ENCODE measurements at places on chromosomes 11 and 22. TPM values are rescaled to one million over a fixed set of nuclear protein-coding genes. Genes with fewer than 3 reads are reported as not detected.

Gene NLRP14
- not detected for total RNA-seq

Gene CCDC116
- total RNA-seq, result 0.11 TPM

Gene DUSP8
- 15.3 TPM for total RNA-seq

Gene CRYBB2
- total RNA-seq, result not detected

Gene GAL
- total RNA-seq, result 0.58 TPM

Gene C22orf31
- total RNA-seq, result 0.30 TPM

- DNase-seq, result no peak
Observed at GRCh38 chr11:58770627-58771457, 39.1 kb upstream of the GLYAT start.

DNA sequence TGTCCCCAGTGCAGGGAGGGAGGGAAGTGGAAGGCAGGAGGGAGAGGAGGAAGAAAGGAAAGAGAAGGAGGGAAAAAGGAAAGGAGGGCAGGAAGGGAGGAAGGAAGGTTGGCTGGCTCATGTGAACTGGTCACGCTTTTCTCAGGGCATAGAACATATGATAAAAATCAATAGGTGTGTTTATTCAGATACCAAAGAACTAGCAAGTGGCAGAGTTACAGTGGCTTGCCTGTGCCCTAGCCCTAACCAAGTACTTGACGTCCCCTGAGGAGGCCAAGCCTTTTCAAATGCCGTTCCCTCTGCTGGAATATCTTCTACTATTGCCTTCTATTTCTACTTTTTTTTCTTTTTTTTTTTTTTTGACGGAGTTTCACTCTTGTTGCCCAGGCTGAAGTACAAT, 33.5 kb downstream of the CHRDL2 start:
- no peak for DNase-seq

DNA sequence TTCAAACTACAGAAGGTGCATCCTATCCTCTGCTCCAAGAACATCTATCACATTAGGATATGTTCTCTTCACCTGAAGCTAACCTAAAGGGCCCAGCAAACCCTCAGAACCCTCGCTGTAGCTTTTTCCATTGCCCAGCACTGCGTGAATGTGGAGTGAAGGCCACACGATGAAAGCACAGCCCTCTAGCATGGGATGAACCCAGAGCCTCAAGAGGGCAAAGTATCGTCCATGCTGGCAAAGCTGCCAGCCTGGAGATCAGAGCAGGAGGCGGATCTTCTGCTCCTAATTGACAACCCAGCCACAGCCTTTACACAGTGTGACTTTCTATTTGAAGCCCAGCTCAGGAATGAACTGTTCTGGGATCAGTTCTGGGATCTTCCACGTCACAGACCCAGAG, 65.1 kb upstream of the USP47 start:
- no peak for DNase-seq

GRCh38 chr22:36831717-36832116, 14.9 kb upstream of the PVALB start:
- DNase-seq, result no peak

DNA sequence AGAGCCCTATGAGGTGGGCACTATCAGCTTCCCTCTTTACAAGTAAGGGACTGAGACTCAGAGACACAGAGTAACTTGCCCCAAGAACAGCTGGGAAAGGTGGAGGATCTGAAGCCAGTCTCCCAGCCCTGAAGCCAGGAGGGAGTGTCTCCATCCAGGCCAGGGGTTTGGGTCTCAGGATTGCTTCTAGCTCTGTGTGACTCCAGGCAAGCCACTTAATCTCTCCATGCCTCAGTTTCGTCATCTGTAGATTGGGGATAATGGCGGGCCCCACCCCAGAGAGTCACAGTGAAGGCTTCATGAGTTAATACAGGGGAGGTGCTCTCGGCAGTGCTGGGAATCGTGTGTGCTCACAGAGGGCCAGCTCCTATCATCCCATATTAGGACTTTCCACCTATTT, 10.5 kb downstream of the MAP4K2 start:
- DNase-seq, result no peak

GRCh38 chr11:93248602-93249001, 50.8 kb upstream of the SLC36A4 start:
- no peak for DNase-seq

DNA sequence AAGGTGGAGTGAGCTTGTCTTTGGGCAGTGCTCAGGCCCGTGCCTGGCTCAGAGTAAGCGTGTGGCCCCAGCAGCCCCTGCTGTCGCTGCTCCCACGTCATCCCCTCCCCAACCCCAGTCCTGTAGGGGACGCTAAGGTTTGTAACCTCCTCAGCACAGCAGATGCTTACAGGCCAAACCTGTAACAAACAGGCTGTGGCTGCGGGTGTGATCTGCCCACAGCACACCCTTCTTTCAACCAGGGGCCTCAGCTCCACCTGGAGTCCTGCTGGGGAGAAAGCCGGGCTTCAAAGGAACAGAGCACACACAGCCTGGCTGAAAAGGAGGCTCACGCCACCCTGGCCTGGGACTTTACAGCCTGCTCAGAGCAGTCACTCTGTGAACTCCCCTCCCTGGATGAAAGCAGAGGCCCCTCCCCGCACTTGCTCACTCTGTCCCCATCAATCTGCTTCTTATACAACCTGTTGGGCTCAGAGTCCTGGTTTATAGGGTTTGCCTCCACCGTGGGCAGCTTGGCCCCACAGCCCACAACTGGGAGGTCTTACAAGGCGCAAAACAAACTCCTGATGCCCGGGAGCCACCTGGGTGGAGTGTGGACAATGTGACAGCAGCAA, 54.3 kb downstream of the SCUBE1 start:
- DNase-seq, result no peak

DNA sequence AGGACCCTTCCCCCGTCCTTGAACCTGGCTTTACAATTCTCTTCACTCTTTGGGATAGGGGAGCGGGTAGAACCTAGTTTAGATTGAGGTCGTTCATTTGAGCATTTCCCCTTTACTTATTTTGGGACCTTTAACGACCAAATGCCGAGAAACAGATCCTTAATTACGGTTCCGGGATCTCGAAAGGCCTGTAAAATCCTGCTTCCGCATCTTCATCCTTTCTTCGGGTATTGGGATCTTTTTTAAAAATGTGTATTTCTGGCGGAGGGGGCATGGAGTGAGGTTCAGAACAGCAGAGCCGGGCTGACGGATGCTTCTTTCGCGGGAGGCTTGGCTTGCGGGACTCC, 395 bp upstream of the HIPK3 start:
- no peak for DNase-seq

- no peak for DNase-seq
Observed at GRCh38 chr11:114273071-114273470, 23.1 kb upstream of the NNMT start.

- no peak for DNase-seq
Observed at GRCh38 chr11:83280256-83280655, 5.9 kb downstream of the CCDC90B start.

DNA sequence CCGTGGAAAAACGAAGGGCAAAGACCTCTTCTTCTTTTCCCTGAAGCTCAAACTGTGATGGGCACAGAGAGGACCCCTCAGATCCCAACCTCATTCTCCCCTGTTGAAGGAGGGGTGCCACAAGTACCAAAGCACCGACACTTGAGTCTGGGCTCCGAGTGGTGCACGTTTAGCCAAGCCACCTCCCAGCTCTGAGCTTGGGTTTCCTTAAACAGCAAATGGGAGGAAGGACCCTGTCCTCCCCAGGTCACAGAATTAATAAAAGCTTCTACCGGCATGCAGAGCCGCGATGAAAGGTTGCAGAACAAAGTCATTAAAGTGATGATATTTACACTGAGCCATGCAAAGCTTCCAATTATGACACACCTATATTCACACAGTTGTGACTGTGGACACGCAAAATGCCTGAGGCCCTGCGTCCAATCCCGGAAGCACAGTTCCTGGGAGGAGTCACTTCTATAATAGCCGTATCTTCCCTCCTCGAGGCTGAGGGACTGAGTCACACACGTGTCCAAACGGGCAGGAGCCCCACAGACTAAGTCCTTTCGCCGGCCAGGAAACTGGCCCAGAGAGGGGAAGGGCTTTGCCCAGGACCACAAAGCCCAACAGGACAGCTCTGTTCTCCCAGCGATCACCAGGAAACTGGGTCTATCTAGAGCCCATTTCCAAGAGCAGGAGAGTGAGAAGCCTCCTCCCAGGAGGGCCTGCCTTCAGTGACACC, 922 bp upstream of the CSNK1E start:
- peak; percentile 63 for DNase-seq

DNA sequence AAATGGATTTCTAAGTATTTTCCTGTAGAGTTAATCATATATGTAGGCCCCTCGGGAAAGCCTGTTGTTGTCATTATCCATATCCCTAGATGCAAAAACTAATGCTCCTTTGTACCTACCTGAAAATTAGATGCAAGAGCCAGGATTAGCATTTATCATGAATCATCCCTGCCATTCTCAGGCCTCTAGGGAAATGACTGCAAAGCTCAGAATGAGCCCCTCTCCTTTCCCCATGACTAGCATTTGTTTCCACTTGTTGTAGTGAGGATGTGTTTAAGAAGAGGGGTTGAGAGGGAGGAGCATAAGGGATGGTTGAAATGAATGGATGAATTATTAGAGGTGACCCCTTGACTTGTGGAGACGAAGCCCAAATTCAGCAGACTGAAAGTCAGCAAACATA, 537.9 kb downstream of the NTM start:
- no peak for DNase-seq

DNA sequence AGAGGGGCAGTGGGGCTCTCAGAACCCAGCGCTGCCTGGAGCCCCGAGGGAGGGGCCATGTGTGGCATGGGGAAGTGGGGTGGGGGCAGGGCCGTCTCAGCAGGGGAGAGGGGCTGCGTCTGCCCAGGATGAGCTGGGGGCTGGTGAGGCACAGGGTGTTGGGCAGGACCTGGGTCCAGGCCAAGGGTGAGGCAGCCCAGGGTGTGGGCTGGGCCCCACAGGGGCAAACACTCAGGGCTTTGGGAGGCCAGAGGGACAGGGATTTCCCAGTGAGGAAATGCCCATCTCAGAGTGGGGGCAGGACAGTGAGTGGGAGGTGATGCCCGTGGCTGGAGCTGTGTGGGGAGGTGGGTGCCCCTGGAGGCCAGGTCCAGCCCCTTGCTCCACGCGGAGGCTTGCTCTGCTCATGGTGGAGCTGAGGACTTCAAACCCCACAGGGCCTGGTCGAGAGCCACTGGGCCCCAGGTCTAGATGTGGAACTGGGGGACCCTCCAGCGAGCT, 5.4 kb downstream of the PLXNB2 start:
- no peak for DNase-seq

DNA sequence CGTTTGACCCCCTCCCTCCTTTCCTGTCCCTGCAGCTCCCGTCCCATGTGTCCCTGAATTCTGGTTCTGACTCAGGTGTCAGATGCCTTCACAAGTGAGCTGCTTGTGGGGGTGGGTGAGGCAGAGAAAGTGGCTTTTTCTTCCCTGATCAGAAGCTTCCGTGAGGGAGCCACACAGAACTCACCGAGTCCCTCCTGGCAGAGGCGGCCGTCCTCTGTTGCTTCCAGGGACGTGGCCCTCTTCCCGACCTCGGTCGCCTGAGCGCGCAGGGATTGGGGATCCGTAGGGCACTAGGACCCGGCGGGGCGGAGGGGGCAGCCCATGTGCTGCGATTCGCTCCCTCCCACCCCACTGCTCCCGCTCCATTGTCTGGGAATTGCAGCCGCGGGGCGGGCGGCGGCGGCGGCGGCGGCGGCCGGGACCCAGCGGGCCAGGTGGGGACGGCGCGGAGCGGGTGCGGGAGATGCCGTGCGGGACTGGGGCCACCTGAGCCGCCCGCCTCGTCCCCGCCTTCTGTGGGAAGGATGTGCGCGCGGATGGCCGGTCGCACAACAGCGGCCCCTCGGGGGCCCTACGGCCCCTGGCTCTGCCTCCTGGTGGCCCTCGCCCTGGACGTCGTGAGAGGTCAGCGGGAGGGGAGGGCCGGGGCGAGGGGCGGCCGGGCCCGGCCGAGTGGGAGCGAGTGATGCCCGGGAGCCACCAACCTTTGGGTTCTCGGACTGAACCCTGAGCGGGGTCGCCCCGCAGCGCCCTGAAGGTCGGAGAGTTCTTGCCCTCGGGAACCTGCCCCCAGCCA, at the start of gene TMEM132A:
Gene TMEM132A (plus strand): TSS at position 351 of the 796 bp plus-strand sequence. CDS start 174 bp downstream, at position 525.
- peak; percentile 74 for DNase-seq

DNA sequence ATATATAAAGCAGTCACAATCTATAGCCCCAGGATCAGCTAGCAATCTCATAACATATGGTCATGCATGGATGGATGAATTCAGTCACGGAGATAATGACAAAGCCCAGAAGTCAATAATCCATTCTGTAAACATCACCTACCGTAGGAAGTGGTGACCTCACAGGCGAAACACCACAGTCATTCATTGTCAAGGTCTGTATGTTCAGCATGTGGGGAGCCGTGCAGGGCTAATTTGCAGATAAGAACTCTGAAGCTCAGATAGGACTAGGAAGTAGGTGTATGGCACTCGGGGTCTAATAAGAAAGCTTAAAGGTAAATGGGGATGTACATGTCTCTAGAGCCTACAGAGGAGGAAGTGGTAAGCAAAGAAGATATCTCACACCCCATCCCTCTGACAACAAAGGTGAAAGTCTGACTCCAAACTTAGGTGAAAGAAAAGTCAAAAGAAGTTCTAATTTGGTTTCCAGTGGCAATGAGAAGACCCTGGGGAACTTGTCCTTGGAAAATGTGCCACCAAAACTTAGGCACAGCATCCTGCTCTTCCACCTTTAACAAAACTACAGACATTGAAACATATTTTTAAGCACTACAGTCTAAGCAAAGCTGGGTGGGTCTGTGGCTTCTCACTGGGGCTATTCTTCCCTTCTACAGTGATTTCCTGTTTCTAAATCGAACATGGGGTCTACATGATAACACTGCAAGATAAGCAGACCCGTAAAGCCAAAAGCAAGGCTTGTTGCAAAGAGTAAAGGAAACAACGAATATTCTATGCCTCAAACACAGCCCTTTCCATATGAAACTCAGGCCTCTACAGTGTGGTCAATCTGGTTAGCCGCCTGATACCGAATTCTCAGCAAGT, 5.2 kb downstream of the CRTAM start:
- no peak for DNase-seq

Data from left ventricle myocardium inferior (tissue), 1 donor.